ENCODE measurements at places on chromosomes 12 and 14.

GRCh38 chr14:95282354-95282985, 37.2 kb downstream of the CLMN start:
- no peak for DNase-seq

DNA sequence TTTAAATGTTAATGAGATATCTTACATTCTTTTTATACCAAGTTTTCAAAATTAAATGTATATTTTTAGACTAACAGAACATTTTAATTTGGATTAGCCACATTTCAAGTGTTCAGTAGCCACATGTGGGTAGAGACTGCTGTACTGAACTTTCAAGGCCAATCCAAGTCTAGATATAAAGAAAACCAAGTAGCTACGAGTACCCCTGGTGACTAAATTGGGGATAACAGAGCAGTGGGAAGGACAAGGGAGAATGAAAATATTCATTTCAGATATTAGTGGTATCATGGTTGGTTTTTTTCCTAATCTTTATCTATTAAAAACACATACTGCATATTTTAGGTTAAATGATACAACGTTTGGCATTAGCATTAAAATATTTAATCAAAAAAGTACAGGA, 69.4 kb upstream of the RHOJ start:
- no peak for DNase-seq

- DNase-seq: no peak
These were observed 330.4 kb downstream of the TRHDE start for GRCh38 chr12:72602581-72602980.

DNA sequence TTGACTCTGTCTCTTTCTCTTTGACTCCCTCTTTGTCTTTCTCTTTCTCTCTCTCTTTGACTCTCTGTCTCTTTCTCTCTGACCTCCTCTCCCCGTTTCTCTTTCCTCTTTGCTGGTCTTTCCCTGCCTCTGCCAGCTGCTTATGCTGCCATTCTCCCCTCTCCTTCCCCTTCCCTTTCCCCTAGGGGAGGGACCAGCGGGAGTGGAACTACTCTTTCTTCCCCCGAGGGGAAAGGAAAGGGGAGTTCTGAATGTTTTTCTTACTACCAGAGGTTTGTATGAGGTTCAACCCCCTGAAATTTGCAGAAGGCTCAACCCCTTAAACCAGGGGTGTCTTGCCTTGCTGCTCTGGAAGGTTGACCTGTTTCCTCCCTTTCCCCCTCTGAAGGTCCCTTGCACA, 24.7 kb upstream of the RNASE1 start:
- no peak for DNase-seq

GRCh38 chr12:58269476-58269875, 328.1 kb downstream of the ATP23 start:
- DNase-seq: no peak

DNA sequence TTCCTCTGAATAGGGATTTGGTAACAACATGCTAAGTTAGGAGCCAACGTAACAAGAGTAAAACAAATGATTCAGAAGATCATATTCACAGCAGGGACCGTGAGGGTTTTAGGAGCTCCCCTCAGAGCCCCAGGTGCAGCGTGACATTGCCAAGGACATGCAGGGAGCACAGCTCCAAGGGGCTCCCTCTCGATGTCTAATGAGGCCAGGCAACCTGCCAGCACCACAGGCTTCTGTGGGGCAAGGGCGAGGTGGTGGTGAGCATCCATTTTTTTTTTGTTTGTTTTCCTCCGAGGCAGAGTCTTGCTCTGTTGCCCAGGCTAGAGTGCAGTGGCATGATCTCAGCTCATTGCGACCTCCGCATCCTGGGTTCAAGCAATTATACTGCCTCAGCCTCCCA, 95.1 kb upstream of the PTPRB start:
- no peak for DNase-seq

- DNase-seq: no peak
These were observed 5.3 kb upstream of the CEP128 start for GRCh38 chr14:80946797-80947196.

DNA sequence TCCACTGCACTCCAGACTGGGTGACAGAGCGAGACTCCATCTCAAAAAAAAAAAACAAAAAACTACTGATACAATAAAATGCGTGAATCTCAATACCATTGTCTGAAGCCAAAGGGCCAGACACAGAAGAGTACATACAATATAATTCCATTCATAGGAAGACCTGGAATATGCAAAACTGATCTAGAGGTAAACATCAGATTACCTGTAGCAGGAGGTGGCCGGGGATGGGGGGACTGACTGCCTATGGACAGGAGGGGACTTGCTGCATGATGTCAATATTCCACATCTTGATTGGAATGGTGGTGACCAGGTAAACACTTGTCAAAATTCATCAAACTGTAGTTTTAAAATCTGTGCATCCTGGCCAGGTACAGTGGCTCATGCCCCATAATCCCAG, 12.5 kb upstream of the FIGNL2 start:
- no peak for DNase-seq

GRCh38 chr14:99601361-99601831, 2.6 kb downstream of the CCDC85C start:
- no peak for DNase-seq

GRCh38 chr12:127459687-127460086, 807.3 kb upstream of the TMEM132C start:
- no peak for DNase-seq

DNA sequence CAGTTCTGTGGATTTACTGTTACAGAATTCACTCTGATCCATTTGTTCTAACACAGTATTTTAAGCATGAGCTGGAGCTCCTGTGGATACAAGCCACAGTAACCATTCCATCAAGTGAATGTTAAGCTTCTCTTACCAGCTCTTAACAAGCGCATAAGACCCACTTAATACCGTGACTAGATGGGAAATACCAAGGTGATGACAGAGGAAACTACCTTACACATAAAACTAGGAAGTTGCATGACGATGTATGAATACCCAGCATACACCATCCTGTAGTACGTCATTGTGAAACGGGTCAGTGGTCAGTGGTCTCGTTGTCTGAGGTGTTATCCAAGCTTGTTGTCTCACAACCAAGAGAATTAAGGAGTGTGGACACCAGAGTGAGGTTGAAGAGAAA, 2.0 kb upstream of the GALC start:
- DNase-seq: no peak

- no peak for DNase-seq
These were observed 100.4 kb downstream of the TTC6 start for GRCh38 chr14:37695866-37696265.

DNA sequence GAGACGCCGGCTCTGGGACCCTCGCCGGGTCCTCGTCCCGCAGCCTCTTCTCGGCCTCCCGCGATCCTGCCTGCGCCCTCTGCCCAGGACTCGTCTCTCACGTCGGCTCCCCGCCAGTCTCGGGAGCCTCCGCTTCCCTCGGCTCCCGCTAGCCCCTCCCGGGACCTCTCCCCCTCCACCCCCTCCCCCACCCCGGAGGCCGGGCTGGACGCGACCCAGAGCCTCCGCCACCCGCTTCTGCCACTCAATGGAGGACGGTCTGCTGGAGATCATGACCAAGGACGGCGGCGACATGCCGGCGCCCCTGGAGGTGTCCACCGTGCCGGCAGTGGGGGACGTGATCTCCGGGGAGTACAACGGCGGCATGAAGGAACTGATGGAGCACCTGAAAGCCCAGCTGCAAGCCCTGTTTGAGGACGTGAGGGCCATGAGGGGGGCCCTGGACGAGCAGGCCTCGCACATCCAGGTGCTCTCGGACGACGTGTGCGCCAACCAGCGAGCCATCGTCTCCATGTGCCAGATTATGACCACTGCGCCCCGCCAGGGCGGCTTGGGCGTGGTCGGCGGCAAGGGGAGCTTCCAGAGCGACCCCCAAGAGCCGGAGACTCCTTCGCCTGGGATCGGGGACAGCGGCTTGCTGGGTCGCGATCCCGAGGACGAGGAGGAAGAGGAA, 568 bp downstream of the CCDC184 start:
- DNase-seq: peak; percentile 54

- DNase-seq: no peak
These were observed 37.6 kb downstream of the CACNA2D4 start for GRCh38 chr12:1880876-1881275.

DNA sequence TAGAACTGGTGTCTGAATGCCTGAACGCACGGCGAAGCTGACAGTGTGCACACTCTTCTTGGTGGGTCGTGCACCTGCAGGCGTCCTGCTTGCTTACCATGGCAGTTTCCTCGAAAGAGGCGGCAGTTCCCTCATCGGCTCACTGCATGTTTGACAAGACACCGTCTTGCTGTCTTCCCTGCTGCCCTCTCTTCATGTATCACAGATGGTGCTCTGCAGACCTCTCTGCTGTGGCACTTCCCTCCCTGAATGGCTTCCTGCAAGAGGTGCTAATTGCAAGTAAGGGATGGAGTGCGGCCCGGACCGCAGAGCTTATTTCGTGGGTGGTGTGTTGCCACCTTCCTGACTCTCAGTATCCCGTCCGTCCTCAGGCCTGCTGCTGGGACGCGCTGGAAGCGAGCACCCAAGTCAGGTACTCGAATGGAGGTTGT, 156.7 kb upstream of the RTL1 start:
- DNase-seq: peak; percentile 17

GRCh38 chr12:80040075-80040738, 59.1 kb upstream of the OTOGL start:
- no peak for DNase-seq

All from left hindlimb (tissue), 1 donor.